ENCODE measurements at places on chromosomes 16 and 17.
A peak's percentile ranks its signal among the peaks of the same experiment; 100 is the strongest.

DNA sequence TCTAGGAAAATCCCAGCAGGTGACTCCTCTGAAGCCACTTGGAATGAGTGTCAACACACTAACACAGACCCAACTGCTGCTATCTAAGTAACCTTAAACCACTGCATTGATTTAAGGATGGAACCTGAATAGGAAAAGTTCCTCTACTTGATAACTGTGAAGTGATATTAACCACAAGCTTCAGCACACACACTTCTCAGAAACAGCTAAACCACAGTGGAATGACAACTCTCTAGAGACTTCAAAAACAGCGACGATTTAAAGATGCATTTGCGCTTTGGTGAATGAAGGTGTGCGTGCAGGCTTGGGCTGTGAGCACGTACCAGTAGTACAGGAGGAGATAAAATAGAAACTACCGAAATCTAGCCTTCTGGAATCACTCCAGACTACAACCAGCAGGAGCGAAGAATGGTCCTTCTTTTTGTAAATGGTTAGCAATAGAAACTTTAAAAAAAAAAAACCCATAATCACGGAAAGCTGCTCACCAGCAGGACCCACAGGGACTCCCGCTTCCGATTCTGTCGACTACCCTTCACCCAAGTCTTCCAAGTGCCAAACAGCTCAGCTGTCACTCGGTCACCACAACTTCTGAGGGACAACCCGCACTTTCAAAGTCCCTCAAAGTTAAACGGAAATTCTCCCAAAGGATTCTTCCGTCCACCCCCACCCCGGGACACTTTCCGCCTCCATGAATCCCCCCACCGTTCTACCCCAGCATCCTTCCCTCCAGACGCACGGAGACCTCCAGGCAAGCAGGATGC lies 137.7 kb upstream of the CORO6 start:
- DNase-seq: peak; percentile 55

GRCh38 chr17:39566094-39566850 lies 41.4 kb downstream of the NEUROD2 start:
- no peak for DNase-seq

DNA sequence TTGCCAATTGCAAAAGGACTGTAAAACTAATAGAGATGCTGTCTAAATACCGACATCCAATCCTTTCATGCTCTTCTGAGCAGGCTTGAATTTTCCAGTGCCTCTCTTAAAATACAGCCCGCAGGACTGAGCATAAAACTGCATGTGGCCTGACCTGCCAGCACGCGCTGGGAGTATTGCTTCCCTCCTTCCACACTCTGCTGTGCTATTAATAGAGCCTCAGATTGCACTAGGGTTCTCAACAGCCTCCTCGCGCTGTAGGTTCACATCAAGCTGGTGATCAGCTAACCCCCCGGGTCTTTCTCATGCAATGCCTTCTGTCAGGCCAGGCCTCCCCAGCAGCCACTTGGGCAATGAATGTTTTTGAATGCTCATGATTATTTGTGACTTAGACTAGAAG lies 14.2 kb upstream of the MSI2 start:
- no peak for DNase-seq

- DNase-seq: peak; percentile 96
Measured at GRCh38 chr17:7842380-7843256, 8.6 kb downstream of the KDM6B start.

GRCh38 chr17:43986225-43986981 lies 18.0 kb upstream of the NAGS start:
- no peak for DNase-seq

DNA sequence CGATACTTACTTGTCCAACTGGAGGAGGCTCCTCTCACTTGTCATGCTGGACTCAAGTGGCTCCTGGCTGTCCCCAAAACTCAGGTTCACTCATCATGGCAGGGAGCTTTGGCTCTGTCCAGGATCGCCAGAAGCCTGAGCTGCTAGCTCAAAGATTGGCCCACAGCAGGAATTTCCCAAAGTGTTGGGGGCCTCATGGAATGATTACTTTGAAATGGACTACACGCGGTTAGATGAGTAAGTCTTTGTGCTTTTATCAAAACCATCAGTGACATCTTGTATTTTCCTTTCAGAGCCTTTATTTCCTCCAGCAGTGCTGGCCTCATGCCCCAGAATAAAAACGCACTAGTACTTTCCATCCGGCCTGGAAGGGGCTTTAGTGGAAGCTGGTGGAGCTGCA lies 29.2 kb upstream of the PHB1 start:
- no peak for DNase-seq

DNA sequence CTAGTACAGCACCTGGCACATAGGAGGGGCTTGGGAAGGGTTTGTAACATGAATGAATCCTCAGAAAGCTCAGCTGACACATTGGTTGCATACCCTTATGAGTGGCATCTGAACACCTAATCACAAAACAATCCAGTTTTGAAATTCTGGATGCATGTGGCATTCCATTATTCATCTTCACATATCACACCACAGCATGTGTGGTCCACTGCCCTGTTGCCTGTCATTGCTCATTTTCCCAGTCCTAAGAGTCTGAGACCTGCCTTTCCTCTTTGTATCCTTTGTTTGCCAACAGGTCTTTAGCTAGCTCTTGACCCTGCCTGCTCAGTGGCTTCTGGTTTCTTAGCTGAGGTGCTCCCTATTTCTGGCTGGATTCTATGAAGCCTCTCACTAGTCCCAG lies 170.8 kb upstream of the ASIC2 start:
- no peak for DNase-seq

- no peak for DNase-seq
Measured at GRCh38 chr16:51031598-51031997, 119.5 kb downstream of the SALL1 start.

DNA sequence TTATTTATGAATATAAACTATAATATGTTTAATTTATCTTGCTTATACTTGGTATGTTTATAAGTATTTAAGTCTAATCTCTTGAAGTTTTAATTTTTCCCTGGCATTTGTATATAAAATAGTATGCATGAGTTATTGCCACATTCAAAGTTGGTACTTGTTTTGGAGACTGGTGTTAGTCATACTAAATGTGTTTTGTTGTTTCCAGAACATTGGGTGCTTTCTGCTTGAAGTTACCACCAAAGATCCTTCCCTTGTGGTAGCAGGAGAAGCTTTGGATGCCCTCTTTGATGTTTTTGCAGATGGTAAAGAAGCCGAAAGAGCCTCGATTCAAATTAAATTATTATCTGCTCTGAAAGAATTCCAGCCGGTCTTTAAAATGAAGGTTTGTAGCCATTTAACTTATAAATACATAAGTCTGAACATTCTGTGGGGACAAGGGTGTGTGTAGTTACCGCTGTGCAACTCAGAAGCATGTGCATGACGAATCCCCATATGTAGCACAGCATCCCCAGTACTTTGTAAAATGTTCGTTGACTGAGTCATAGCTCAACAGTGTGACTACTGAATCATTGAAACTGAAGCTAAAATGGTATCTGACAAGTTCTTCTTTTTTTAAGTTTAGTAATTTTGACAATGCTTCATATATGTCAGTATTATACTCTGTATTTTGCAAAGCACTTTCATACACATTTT lies 36.4 kb downstream of the HEATR3 start:
- DNase-seq: no peak

- peak; percentile 37 for DNase-seq
Measured at GRCh38 chr17:36920032-36921005, 17.0 kb upstream of the LHX1 start.

DNA sequence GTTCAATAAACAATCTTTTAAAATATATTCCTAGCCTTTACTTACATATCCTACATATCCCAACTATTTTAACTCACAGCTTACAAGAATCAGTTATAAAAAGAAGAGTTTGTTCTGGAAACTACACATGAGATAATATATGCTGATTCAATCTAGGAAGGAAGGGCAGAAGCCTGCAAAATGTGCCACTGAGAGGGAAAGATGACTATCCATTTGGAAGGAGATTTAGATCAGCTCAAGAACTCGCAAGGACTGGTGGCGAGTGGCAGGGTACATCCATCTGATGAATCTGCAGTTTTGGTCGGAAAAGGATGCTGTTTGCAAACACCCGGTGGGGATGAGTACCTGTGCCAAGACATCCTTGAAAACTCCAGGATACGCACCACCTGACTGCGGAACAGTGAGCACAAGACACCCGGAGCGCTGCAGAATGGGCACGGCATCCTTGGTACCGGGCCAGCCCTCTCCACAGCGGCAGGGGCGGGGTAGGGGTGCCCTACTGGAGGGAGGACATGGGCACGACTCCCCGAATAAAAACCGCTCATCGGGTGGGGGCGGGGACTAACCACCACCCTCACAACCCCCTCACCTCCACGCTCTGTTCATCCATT lies 723 bp downstream of the TRIM37 start:
- DNase-seq: peak; percentile 78

DNA sequence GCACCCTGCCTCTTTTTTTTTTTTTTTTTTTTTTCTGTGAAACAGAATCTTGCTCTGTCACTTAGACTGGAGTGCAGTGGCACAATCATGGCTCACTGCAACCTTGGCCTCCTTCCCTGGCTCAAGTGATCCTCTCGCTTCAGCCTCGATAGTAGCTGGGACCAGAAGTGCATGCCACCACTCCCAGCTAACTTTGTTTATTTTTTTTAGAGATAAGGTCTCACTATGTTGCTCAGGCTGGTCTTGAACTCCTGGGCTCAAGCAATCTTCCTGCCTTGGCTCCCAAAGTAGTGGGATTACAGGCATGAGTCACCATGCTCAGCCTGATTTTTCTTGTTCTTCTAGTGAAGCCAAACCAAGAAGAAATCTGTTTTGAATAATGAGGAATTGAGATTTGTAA lies 25.0 kb downstream of the CDK12 start:
- no peak for DNase-seq

DNA sequence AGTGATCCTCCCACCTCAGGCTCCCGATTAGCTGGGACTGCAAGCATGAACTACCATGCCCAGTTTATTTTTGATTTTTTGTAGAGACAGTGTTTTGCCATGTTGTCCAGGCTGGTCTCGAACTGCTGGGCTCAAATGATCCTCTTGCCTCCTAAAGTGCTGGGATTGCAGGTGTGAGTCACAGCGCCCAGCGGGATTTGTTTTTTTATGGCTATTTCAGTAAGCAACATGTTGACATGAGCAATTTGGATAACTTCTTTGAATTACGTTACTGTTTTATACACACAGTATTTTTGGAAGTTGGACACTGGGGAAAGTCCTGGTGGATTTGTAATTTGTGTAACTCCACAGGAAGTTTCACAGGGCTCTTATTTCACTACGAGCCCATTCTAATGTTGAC lies 18.5 kb upstream of the RHOT1 start:
- DNase-seq: no peak

DNA sequence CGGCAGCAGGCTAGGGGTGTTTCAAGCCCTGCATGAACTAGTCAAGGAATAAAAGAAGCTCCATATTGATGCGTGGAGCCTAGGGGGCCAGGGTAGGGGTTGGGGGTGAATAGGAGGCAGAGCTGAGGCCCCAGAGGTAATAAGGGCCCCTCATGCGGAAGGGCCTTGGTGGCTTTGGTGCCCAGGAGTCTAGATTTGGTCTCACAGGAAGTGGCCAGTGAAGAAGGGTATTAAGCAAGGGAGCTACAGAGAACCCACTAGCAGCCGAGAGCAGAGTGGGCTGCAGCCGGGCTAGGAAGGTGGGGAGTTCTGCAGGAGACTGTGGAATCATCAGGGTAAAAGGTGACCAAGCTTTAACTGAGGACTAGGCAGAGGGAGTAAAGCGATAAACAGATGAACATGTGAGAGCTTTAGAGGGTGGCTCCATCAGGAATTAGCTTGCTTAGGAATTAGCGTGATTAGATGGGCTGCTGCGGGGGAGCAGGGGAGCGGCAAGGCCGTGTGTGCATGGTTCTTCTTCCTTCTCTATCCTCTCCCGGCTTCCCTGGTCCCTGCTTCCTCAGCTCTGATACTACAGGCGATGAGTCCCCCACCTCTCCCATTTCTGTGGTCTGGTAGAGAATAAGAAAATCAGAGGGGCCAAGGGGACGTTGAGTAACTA lies 9.8 kb downstream of the GNGT2 start:
- DNase-seq: no peak

DNA sequence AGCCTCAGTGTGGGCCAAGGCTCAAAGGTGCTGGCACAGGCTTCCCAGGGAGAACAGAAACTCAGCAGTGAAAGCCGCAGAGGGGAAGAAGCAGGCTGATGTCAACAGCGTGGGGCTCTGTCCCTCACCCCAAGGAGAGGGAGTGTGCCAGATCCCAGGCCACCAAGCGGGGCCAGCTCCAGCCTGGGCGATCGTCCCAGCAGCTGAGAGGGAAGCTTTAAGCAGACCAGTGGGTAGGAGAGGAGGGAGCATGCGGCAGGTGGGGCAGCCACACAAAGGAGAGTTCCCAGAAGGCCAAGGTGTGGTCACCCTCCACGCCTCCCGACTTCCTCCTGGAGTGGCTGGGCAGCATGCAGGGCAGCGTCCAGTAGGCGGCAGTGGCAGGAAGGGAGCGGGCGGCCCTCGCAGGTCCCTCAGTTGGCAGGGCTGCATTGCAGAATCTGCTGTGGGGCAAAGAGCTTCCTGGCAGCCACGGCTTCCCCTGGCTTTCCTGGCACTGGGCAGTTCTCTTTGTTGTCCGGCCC lies 6.0 kb downstream of the SYNGR2 start:
- peak; percentile 37 for DNase-seq

DNA sequence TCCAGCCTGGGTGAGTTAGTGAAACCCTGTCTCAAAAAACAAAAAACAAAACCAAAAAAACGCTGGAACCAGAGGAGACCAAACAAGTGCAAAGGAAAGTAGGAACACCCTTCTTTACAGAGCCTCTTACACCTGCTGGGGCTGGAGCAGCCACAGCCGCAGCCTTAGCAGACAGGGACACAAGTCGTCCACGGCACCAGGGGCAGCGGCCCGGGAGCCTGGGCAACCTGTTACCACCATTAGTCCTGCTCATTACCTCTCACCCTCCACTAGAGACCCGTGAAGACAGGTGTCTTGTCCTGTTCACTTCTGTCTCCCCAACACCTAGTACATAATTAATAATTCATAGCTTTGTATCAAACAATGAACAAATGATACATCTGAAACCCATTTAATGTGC lies 83.6 kb downstream of the C16orf78 start:
- peak; percentile 3 for DNase-seq

DNA sequence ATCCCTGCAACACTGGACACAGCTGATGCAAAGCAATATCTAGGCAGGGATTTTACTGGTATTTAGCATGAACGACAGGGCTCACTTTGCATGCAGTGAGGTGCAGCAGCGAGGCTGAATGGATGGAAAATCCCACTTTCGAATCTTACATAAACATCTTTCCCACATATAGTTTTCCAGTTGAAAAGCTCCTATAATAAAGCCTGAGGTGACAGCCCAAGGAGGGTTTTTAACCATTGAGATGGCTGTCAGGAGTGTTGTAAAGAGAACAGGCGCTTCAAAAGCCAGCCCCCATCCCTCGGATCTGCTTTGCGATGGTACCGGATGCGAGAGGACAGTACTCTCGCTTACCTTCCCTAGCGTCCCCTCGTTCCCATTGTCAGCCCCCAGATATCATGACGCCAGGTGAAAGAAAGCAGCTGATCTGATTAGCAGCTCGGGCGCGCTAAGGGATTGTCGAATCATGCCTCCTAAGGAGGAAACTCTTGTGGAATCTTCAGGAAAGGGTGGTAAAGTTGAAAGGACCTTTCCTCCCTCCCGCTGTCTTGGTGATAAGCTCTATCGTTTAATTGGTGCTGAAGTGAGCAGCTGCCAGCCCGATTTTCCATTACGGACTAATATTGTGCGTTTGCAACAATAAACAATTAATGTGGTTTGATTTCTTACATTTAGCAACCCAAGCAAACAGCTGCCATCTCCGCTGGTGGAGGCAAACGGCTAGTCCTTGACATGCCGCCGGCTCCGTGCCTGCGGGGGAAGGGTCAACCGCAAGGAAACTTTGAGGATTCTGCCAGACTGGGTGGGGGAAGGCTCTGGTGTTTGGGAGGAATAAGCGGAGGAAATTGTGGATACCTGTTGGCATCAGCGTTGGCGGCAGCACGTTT lies 1.8 kb downstream of the CDH8 start:
- no peak for DNase-seq

- no peak for DNase-seq
Measured at GRCh38 chr16:10554569-10554968, 25.8 kb downstream of the EMP2 start.

Data from activated T-cell treated with anti-CD3 and anti-CD28 coated beads, Interleukin-2, amount 50 U/mL, for 24 hours (primary cell).